ENCODE measurements at places on chromosomes 7 and 10. TPM values are rescaled to one million over a fixed set of nuclear protein-coding genes. Genes with fewer than 3 reads are reported as not detected.

The SUN3 gene
- polyA plus RNA-seq, result not detected

DNA sequence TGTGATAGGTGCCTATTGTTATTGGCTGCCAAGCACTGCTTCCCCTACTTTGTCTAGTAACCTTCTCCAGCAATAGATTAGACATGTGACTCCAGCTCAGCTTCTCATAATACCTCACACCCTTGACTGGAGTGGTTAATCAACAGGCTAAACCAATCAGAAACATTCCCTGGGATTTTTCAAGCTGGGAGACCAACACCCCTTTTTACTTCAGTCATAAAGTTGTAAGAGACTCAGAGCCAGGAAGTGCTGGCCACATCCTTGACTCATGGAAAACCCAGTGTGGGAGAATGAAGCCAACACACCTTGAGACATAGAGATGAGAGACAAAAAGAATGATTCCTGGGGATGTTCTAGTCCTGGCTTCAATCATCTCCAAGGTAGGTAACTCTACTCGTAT is 62.6 kb upstream of the HECTD2 start:
- no peak for DNase-seq

The LRIT2 gene
- polyA plus RNA-seq, result not detected

DNA sequence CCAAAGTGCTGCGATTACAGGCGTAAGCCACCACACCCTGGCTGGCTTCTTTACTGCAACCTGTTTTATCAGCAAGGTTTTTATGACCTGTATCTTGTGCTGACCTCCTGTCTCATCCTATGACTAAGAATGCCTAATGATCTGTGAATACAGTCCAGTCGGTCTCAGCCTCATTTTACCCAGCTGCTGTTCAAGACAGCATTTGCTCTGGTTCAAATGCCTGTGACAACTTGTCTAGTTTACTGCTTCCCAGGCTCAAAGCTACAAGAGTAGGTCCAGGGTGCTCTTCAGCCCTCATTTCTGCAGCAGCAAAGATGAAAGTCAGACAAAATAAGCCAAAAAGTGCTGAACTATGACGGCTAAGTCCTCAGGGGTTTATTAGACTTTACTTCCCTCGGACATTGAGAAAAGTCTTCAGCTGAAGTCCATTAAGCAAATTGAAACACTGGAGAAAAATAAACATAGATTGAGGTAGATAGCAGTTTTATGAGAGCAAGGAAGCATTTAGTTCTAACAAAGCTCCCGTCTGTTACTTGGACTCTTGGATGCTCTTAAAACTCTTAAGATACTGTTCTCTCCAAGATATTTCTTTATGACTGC is 12.5 kb upstream of the LYZL1 start:
- no peak for DNase-seq

DNA sequence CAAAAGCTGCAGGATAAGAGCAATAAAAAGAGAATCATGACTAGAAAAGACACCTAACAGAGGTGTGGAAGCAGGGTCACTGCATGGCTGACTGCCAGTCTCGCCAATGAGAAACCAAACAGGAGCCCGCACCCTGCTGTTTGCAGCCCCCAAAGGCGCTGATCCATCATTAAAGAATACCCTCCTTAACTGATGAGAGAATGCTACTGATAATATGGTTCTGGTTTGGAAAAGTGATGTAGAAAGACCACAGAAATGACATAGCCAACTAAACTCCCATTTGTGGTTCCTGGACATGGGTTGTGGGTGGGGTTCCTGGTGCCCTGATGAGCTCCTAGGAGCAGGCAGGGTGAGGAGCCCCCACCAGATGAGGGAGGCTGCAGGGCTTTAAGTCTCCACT is 207.4 kb downstream of the TNS3 start:
- no peak for DNase-seq

GRCh38 chr10:62655337-62655994 is 149.1 kb upstream of the ADO start:
- no peak for DNase-seq
